ENCODE measurements at places on chromosomes 3 and 15. TPM values are rescaled to one million over a fixed set of nuclear protein-coding genes. Genes with fewer than 3 reads are reported as not detected.

Gene FOXP1
- polyA plus RNA-seq: 7.7 TPM

Gene SOX2
- 120 TPM for polyA plus RNA-seq

Gene MITF
- polyA plus RNA-seq: 1.6 TPM

Gene XPC
- 18.6 TPM for polyA plus RNA-seq

Data from brain (organoid and tissue), 16 donors.